ENCODE measurements at places on chromosomes 5 and 9. TPM values are rescaled to one million over a fixed set of nuclear protein-coding genes. Genes with fewer than 3 reads are reported as not detected.

The FAM200C gene
- 2.3 TPM for total RNA-seq

The HK3 gene
- total RNA-seq = not detected

- DNase-seq = no peak
- H3K4me3 ChIP-seq = no peak overlapping the region
- H3K27me3 ChIP-seq = peaks cover 2% of the 10 kb centered on the region
- H3K4me1 ChIP-seq = peaks cover 27% of the 10 kb centered on the region
- H3K36me3 ChIP-seq = no peaks in the 10 kb centered on the region
These were observed 55.0 kb downstream of the ARHGEF37 start for GRCh38 chr5:149636191-149636860.

The ADAMTS13 gene
- 0.94 TPM for total RNA-seq

DNA sequence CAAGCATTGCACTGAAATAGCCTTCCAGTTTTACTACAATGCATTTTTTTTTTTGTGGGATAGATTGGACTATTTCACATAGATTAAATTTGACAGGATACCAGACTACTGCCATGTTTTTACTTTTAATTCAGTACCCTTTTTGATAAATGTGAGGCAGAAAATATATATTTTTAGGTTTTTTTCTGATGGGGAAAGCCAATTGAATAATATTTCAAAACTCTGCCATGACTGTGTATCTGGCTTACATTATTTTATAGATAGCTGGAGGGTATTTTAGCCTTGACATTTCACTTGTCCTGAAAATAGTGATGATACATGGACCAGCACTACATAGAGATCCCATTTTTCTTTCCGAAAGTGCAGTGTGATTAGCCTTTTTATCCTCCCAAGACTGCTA lies 133.5 kb upstream of the PRR16 start:
- peaks cover 5% of the 10 kb centered on the region for H3K4me1 ChIP-seq
- H3K36me3 ChIP-seq = 0 out of 2 replicates have a peak, but pooled peaks cover 7% of the 10 kb centered on the region
- H3K4me3 ChIP-seq = no peak overlapping the region
- DNase-seq = no peak
- H3K27ac ChIP-seq = no peak overlapping the region

The SLC36A2 gene
- not detected for total RNA-seq

- H3K4me1 ChIP-seq = peaks cover 6% of the 10 kb centered on the region
- no peaks in the 10 kb centered on the region for H3K36me3 ChIP-seq
- no peak overlapping the region for H3K27ac ChIP-seq
- H3K4me3 ChIP-seq = no peak overlapping the region
- DNase-seq = no peak
- H3K27me3 ChIP-seq = peaks cover 2% of the 10 kb centered on the region
These were observed 100.3 kb upstream of the APC start for GRCh38 chr5:112637343-112637742.

DNA sequence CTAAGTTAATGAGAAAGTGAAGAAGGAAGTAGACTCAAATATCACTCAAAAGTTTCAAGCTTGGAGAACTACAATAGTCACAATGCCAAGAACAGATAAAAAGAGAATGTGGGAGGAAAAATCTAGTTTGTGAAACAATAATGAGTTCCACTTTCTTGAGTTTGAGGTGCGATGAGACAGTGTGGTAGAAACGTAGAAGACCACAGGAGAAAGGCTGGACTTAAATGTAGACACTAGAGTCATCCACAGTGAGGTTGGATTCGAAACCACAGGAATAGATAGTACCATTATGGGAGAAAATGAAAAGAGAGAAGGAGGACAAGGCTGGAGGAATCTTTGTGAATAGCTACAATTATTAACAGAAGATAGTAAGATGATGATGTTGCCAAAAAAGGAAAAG lies 141.1 kb upstream of the LRRTM2 start:
- H3K36me3 ChIP-seq = peaks cover 31% of the 10 kb centered on the region
- H3K27me3 ChIP-seq = peaks cover 2% of the 10 kb centered on the region
- no peak for DNase-seq
- H3K4me1 ChIP-seq = peaks cover 19% of the 10 kb centered on the region

The STK32A gene
- 0.30 TPM for total RNA-seq

The PTPN3 gene
- total RNA-seq = not detected

GRCh38 chr5:74251141-74252035 lies 389.1 kb downstream of the ENC1 start:
- H3K4me1 ChIP-seq = peaks cover 29% of the 10 kb centered on the region
- H3K4me3 ChIP-seq = peak overlapping the region; percentile 24
- peaks cover 3% of the 10 kb centered on the region for H3K27me3 ChIP-seq
- peak; percentile 97 for DNase-seq

DNA sequence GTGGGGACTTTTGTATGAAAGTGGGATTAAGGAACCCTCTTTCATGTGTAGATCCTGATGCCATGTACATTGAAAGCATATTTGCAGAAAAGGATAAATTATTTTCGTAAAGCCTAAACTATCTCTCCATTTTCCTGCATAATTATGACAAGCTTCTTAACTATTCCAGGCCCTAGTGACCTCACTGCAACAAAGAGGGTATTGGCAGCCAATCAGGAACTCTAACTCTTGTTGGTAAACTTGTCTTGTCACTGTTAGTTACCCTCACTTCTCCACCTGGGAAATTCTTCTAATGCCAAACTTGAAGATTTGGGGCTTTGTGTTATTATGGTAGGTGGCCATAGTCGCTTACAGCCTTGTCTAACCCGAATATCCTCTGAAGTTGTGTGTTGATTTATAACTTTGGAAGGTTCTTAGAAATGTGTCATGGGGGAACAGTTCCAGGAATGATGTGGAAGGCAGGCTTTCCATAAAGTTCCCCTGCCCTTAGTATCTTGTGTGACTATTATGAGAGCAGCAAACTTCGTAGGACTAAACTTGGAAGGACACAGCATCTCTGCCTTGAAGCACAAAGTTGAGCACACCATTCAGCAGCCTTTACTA lies 52.5 kb downstream of the IQGAP2 start:
- no peaks in the 10 kb centered on the region for H3K4me1 ChIP-seq
- H3K4me3 ChIP-seq = no peak overlapping the region
- no peak overlapping the region for H3K27ac ChIP-seq
- H3K27me3 ChIP-seq = peaks cover 7% of the 10 kb centered on the region
- H3K36me3 ChIP-seq = no peaks in the 10 kb centered on the region

- H3K36me3 ChIP-seq = no peaks in the 10 kb centered on the region
- no peaks in the 10 kb centered on the region for H3K27me3 ChIP-seq
- DNase-seq = no peak
- H3K27ac ChIP-seq = no peak overlapping the region
These were observed 79.5 kb upstream of the ZNF608 start for GRCh38 chr5:124825983-124826337.

DNA sequence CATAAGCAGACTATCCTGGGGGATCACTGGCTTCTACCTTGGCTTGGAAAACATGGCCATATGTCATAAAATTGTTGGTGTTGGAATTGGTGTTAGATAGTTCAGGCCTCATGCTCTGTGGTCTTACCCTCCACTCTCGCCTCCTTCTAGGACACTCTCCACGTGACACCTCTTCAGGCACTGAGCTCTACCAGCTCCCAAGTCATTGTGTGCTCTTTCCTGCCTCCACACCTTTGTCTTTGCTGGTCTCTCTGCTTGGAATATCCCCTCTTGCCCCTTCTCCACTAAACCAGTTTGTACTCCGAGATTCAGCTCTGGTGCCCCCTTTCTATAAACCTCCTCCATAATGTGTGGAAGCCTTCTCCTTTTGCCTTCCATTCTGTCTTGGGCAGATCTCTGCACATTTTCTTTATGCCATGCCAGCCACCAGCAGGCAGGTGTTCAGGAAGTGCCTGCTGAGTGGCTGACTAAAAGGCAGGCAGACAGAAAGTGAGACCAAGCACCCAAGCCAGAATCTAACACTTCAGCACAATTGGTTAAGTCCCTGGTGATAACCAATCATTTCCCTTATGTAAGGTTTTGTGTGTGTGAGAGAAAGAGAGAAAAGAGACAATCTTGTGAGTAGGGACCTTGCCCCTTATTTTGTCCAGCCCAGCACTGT lies 37.7 kb downstream of the SAR1B start:
- H3K36me3 ChIP-seq = no peaks in the 10 kb centered on the region
- H3K27ac ChIP-seq = no peak overlapping the region
- no peak overlapping the region for H3K4me3 ChIP-seq
- no peak for DNase-seq
- H3K4me1 ChIP-seq = peaks cover 13% of the 10 kb centered on the region
- H3K27me3 ChIP-seq = no peaks in the 10 kb centered on the region

- DNase-seq = no peak
- H3K36me3 ChIP-seq = peaks cover 3% of the 10 kb centered on the region
- H3K27me3 ChIP-seq = no peaks in the 10 kb centered on the region
- no peak overlapping the region for H3K4me3 ChIP-seq
These were observed 107.6 kb upstream of the SPRY4 start for GRCh38 chr5:142432369-142432863.

GRCh38 chr9:99412606-99413005 lies 190.5 kb downstream of the SEC61B start:
- DNase-seq = no peak
- H3K27me3 ChIP-seq = peaks cover 6% of the 10 kb centered on the region
- H3K4me1 ChIP-seq = peaks cover 35% of the 10 kb centered on the region
- no peak overlapping the region for H3K27ac ChIP-seq
- H3K36me3 ChIP-seq = 0 out of 2 replicates have a peak, but pooled peaks cover 4% of the 10 kb centered on the region

- H3K4me1 ChIP-seq = peaks cover 14% of the 10 kb centered on the region
- no peak overlapping the region for H3K4me3 ChIP-seq
- no peak overlapping the region for H3K27ac ChIP-seq
These were observed 290.8 kb downstream of the DNAH5 start for GRCh38 chr5:13653709-13654108.

GRCh38 chr5:129460936-129461710 lies 1.0 kb downstream of the ADAMTS19 start:
- no peak for DNase-seq
- H3K27ac ChIP-seq = no peak overlapping the region

DNA sequence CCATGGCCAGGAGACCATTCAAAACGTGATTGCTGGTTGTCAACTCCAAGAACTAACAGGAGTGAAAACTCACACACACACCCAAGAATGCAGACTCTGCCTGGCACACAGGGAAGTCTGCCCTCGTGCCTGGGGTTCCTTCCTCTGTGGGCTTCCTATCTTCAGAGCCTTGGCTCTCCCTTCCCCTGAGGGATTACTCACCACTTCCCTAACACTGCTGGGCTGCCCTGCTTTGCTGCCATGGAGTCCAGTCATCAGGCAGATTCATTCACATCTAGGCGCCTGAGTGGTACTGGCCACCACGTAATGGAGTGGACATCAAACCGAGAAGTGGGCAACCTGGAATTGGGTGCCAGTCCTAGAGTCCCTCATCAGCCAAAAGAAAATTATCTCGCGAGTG lies 76.4 kb upstream of the PRSS3 start:
- peak; percentile 39 for DNase-seq
- no peak overlapping the region for H3K4me3 ChIP-seq
- H3K36me3 ChIP-seq = no peaks in the 10 kb centered on the region
- peaks cover 21% of the 10 kb centered on the region for H3K27me3 ChIP-seq

DNA sequence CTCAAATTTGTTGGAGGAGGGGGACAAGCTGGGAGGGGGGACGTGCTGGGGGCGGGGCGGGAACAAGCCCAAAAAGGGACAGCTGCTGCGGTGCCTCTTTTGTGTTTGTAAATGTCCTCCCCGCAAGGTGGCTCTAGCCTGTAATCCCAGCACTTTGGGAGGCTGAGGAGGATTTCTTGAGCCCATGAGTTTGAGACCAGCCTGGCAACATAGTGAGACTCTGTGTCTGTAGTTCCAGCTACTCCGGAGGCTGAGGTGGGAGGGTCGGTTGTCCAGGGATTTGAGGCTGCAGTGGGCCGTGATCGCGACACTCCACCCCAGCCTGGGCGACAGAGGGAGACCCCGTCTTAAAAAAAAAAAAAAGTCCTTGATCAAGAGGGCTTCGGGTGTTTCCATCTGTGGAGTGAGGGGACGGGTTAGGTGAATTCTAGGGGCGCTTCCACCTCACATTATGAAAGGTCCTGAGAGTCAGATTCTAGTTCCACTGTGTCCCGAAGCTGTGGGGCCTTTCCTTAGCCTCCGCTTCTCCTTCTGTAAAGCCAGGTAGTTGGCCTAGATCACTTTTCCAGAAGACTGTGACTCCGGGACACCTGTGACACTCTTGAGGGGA lies 779 bp upstream of the CTNNA1 start:
- peaks cover 6% of the 10 kb centered on the region for H3K27me3 ChIP-seq
- H3K27ac ChIP-seq = peak overlapping the region; percentile 58
- H3K4me1 ChIP-seq = peaks cover 49% of the 10 kb centered on the region
- peaks cover 14% of the 10 kb centered on the region for H3K36me3 ChIP-seq
- peak; percentile 33 for DNase-seq
- peak overlapping the region; percentile 83 for H3K4me3 ChIP-seq

The ADAMTSL2 gene
- not detected for total RNA-seq

All from HFFc6 (cell line).